ENCODE measurements at places on chromosomes 11 and 22.

DNA sequence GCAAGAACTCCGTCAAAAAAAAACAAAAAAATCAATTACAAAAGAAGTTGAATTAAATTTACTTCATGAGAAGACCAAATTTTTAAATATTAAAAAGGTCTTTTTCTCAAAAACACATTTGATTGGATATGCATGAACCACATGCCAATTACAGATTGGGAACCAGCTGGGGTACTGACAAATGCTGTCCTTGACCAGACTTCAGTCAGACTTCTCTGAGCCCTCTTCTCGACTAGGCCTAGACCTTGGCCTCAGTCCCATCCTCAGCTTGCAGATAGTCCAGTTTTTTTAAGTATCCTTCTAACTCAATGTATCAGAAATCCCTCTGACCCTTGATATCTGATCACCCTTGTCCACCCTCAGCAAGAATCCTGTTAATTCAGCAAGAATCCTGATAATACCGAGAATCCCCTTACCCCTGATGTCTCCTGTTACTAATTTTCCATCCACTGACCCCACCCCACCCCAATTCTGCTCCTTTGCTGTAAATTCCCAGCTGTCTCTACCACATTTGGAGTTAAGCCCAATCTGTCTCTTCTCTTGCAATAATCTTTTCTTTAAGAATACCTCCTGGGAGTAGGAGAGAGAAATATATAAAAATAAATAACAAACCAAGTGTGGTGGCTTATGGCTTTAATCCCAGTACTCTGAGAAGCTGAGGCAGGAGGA lies 30.9 kb downstream of the OR4D9 start:
- no peak for DNase-seq

DNA sequence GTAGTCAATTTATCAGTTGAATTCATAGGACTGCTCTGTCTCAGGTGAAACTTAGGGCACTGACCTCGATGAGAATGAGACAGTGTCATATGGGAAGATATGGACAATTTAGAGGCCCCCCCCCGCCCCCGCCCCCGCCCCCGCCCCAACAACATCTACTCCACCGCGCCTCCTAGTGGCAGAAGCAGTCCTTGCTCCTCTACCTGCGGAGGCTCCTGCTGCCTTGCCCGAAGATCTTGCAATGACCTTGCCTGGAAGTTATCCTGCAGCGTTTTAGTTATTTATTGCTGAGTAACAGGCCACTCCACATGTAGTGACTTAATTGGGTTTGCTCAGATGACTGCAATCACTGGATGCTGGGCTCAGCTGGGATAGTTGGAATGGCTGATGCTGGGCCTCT lies 15.2 kb downstream of the SERPINH1 start:
- DNase-seq = no peak

- no peak for DNase-seq
Observed at GRCh38 chr11:93574638-93575220, 31.5 kb upstream of the SMCO4 start.

DNA sequence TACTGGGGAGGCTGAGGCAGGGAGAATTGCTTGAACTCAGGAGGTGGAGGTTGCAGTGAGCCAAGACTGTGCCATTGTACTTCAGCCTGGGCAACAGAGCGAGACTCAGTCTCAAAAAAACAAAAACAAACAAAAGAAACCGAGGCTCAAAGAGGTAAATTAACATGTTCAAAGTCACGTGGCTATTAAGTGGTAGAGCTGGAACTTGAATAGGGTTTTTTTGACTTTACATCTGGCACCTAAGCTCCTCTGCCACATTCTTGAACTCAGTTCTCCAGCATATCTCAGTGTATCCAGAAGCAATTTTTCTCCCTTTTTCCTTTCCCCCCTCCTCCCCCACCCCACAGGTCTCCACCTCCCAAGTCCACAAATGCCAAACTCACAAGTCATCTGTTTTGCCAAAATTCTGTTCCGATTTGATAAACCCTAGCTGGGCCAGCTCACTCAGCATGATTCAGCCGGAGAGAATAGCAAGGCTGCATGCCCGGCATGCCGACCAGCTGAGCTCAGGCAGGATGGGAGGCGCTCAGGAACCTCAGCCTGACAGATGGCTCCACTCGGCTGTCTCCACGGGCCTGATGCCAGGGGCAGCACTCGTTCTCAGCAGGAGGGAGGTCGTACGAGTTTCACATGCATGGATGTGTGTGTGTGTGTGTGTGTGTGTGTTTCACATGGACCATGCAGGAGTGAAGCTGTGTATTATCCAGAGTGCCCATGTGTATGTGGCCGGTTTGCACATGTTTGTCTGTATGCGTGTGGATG lies 63.2 kb upstream of the RRAS2 start:
- peak; percentile 99 for DNase-seq

DNA sequence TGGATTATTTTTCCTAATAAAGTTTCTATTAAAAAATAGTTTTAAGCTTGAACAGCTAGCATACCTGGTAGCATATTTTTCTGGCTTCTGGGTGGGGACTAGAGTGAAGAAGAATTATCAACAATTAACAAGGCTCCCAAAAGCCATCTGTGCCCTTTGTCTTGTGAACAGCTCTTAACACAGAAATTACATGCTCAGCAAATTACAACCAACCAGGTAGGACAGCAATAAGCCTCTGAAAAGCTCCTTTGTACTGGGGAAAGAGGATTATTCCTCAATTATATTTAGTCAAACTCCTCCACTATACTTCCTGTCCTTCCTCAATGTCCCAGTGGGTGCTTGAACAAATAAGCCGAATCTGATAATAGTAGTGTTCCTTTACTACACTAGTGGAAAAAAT lies 162.8 kb downstream of the RAB38 start:
- DNase-seq = no peak

- DNase-seq = no peak
Observed at GRCh38 chr11:71223081-71223405, 29.3 kb downstream of the SHANK2 start.

GRCh38 chr22:50086526-50086925 lies 1.3 kb upstream of the MLC1 start:
- no peak for DNase-seq

DNA sequence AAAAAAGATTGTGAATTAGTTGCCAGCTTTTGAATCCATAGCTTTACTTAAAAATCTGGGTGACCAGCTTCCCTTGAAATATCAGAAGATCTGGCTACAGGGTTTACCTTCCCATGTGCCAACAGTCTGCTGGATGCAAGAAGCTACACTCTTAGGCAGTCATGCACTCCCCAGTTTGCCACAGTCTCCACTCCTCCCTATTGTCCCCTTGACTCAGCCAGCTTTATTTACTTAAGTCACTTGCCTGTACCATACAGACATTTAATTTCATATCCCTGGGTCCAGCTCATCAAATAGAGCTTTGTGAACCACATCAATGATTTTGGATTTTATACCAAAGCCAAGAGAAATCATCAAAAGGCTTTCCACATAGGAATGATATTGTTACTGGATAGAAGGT lies 12.2 kb downstream of the MCHR1 start:
- no peak for DNase-seq

GRCh38 chr11:75485742-75486141 lies 40.0 kb downstream of the GDPD5 start:
- no peak for DNase-seq

GRCh38 chr11:64000026-64000739 lies 13.9 kb downstream of the OTUB1 start:
- DNase-seq = no peak

DNA sequence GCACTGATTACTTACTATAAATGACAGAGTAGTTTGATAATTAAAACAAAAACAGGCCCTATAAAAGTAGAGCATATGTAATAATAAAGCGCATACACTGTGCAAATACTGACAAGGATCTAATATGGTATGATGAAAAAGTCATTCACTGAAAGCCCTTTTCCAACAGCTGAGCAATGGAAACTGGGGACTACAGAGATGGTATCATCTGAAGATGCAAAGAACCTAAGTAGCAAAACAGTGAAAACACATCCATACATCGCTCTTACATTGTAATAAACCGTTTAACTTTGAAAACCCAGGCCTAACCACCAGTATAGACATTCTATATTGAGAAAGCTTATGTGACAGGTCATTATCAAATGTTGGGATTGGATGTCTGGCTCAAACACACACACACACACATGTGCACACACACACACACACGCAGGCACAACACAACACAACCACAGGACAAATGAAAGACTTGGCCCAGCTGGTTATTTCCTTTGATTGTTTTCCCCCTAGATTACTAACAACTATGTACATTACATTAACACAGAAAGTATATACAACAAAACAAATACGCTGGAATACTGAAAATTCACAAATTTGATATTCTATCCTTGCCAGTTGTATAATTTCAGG lies 119.5 kb downstream of the APOL5 start:
- DNase-seq = no peak

GRCh38 chr11:64060861-64061444 lies 25.2 kb downstream of the FLRT1 start:
- no peak for DNase-seq

DNA sequence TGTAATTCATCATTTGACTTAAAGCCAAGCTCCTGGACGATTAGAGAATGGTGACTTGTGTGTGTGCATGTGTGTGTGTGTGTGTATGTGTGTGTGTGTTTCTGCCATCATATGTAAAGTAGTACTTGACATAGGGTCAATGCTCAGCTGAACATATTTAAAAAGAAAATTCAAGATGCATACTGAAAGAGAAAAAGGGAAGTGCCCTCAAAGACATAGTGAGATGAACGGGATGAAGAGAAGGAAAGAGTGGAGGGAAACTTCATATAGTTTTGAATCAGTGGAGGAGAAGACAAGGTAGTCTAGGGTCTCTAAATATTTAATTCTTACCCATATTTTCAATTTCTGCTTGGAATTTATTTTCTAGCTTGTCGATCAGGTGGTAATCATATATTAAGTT lies 4.0 kb downstream of the TCN1 start:
- DNase-seq = no peak

DNA sequence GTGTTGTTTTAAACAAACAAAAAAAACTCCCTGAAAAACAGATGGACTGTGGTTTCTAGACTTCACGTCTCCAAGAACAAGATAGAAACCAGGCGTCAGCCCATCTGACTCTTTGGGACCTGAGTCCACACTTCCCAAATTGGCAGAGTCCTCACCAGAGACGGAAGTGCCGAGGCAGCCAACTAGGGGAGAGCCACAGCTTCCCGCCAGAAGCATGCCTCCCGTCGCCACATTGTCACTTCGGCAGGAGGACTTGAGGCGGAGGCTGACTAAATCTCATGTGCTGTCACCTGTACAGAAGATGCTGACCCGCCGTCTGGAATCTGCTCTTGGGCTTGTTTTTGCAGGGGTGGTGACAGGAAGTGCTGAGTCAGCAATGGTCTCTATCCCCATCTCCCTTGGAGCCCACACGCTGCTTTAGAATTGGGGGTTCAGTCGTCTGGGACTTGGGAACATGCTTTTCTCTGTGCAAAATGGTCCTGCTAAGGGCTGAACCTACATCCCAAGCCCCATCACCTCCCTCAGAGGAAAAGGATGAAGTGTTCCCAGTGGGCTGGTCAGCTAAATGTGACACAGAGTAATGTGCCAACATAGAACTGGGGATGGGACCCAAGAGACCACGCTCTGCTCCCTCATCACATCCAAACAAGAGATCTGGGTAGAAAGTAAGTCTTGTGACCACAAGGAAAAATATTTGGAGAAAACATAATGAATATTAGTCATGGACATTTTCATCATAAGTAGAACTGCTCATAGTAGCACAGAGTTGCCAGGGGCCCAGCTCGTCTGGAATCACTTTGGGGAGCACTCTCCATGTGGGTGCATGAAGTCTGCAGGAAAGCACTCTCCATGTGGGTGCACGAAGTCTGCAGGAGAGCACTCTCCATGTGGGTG lies 152.9 kb downstream of the SNX19 start:
- no peak for DNase-seq

DNA sequence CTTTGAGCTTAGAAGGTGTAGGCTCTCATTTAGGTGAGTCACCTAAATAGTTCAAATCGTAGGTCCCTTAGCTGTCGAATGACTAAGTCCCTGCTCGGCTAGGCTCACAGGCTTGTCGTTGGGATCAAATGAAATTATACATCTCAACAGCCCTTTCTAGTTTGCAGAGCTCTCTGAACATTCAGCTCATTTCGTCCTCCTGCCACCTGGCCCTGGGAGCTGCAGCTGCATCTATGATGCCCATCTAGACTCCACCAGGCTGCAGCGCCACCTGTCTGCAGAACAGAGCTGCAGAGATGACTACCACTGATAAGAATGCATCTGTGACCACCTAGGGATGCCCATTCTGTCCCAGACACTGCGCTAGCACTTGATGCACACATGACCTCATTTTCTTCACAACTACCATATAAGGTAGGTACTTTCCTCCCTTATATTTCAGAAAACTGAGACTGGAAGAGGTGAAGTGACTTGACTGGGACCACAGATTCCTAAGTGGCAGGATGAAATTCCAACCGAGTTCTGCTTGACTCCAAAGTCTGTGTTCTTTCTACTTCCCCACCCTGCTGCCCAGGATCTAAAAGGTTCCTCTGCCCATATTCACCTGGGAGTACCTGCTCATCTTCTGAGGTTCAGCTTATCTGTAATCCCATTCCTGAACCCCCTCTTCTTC lies 141.1 kb upstream of the NARS2 start:
- DNase-seq = peak; percentile 63

DNA sequence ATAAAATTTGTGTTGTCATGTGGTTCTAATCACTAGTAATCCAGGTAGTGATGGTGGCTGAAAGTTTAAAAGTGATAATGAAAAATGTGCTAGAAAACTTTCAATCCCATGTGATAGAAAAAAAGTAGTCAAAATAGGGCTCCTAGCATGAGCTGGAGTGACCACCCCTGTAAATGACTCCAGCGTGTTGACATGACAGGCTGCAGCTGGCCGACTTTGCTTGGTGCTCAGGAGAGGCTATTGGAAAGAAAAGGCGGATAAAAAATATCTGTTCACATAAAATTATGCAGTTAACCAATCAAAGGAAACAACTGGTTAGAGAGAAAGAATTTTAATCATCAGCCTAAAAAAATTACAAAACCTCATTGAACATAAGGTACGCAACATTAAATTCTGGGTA lies 16.9 kb upstream of the MTCH2 start:
- no peak for DNase-seq

GRCh38 chr22:50145721-50146438 lies 24.7 kb upstream of the PANX2 start:
- DNase-seq = no peak

GRCh38 chr11:65403607-65404121 lies 17.2 kb downstream of the FRMD8 start:
- DNase-seq = no peak

- no peak for DNase-seq
Observed at GRCh38 chr22:24108073-24108472, 73.2 kb upstream of the SUSD2 start.

DNA sequence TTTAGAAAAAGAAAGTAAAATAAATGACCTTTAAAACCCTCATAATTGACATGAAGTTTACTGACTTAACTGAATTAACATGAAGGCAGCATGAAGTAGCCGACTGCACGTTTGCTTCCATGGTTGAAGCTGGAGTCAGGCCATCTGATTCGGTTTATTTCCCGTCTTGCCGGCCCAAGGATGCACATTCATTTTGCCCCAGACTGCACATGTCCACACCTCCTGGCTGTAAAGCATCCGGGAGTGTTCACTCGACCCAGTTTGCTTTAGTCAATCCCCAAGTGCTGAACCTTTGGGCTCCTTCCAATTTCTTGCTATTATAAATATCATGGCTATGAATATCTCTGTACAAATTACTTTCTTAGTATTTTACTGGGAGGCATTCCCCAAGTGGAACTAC lies 17.7 kb upstream of the TUB start:
- DNase-seq = no peak

- DNase-seq = no peak
Observed at GRCh38 chr11:11858676-11859075, 16.9 kb downstream of the USP47 start.

Data from non-pigmented ciliary epithelial cell (primary cell).